MM.1S (cell line): ENCODE measurements at places on chromosomes 7 and 10.
A peak's percentile ranks its signal among the peaks of the same experiment; 100 is the strongest.

DNA sequence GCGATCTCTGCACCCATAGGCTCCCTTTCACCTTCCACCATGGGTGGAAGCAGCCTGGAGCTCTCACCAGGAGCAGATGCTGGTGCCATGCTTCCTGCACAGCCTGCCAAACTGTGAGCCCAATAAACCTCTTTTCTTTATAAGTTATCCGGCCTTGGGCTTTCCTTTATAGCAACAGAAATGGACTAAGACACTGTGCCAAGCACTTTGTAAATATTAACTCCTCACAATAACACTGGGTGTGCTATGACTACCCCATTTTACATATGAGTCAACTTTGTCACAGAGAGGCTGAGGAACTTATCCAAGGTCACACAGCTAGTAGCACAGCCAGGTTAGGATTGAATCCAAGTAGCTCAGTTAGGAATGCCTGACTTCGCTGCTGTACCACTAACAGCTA, 79.7 kb upstream of the KCNMA1 start:
- DNase-seq: no peak

DNA sequence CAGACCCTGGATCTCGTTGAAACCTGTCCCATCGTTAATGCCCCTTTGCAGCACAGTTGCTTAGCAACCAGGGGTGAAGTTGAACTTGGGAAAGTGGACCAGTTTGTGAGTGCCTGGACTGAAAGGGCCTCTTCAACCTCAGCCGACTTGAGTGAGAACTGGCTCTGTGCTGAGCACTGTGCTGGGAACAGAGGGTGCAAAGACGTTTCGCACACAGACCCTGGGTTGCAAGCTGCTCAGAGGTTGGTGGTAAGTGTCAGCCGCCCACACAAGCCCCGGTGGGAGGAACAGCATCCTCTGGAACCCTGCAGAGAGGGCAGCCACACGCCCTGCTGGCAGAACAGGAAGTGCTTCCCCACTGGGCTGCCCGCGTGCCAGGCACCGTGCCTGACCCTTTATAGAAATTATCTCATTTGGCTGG, 89.2 kb downstream of the CARD11 start:
- no peak for DNase-seq

DNA sequence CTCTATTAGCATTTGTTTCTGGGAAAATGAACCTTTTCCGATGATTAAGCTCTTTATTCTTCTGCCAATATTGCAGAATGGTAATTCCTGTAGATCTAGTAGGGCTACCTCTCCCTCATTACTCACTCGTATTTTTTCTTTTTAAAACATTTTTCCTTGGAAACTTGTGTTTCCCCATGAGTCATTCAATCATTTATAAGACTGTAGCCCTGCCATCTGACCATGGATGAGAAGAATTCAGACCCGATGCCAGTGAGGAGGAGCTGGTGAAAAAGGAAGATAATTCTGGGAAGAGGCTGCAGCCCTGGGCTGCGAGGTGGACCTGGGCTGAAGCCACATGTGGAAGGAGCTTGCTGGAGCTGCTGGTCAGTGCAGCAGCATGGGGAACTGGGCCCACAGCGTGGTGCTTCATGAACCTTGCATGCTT, 242.8 kb downstream of the KLF6 start:
- DNase-seq: no peak

- DNase-seq: peak; percentile 68
Observed at GRCh38 chr7:42338231-42338915, 101.4 kb upstream of the GLI3 start.

- no peak for DNase-seq
Observed at GRCh38 chr7:139495580-139496125, 12.2 kb upstream of the KLRG2 start.

DNA sequence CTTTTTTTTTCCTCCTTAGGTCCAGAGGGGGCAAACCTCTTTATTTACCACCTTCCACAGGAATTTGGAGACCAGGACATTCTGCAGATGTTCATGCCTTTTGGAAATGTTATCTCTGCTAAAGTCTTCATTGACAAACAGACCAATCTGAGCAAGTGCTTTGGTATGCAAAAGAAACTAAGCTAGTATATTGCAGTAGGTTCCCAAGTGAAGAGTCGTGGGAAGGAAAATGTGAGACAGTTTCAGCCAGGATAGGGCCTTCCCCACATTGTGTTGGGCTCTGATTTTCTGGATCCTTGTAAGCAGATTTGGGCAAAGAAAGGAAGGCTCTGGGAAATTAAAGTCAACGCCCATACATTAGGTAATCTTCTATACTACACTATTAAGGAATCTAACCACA, 285.6 kb downstream of the USP6NL start:
- DNase-seq: no peak

DNA sequence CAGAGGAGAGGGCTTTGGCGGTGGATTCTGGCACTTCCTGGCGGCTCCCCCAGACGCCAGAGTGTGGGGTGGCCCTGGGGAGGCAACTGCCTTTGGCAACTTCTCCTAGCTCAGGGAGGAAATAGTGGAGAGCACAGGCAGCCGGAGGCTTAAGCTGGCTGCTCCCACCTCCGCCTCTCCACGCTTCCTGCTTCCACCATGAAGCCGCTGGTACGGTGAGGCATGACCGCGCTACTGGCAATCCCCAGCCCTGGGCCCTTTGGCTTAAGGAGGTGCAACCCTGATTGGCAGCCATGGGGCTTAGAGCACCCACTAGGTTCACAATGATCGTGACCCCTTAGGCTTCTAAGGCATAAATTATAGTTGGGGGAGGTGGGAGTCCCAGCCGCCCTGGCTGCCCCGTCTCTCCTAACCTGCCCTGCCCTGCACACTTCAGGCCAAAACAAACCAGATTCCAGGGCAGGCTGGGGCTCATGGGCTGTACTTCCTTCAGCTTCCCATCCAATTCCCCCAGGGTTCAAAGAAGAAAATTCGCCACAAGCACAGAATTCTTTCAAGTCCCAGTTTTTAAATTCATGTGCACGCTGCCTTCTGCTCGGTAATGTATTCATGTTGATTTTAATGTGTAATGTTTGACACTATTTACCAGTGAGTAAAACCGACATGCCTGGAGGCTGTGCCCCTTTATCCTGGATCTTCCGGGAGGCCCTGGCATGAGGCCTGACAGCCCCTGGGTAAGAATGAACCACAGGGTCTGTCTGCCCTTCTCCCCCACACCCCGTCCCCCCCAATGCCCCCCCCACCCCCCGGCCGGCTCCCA, 90.7 kb upstream of the LRRC4 start:
- no peak for DNase-seq

DNA sequence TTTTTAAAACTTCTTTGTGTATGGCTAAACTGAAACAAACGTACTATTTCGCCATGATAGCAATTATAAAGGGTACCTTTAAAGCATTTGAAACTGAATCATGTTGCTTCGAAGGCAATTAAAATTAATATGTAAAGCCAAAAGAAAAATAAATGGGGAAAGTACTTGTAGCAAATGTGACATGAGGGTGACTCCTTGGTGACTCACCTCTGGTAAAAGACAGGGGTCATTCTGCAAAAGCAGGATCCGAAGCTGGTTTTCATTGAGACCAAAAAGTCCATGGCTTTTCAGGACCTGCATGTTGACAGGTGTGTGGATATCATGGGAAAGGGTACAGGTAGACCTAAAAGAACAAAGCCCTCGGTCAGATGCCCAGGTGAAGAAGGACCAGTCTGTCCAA, 1.5 kb downstream of the ZC3HAV1L start:
- DNase-seq: no peak

DNA sequence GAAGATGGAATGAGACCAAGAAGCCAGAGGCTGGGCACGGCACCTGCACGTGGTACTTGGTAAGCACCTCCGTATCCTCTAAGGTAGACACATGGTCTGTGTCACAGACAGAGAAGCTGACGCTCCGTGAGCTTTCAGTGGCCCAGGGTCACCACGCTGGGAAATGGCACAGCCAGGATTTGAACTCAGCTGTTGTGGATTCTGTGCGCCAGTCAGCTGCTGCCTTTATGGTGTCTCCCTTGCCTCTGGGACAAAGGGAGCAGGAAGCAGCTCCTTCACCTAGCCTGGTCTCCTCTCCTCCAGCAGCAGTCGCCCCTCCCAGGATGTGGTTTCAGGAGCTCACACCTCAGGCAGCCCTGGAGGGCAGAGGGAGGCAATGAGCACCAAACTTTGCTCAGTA, 110.8 kb downstream of the ARHGAP22 start:
- DNase-seq: no peak

DNA sequence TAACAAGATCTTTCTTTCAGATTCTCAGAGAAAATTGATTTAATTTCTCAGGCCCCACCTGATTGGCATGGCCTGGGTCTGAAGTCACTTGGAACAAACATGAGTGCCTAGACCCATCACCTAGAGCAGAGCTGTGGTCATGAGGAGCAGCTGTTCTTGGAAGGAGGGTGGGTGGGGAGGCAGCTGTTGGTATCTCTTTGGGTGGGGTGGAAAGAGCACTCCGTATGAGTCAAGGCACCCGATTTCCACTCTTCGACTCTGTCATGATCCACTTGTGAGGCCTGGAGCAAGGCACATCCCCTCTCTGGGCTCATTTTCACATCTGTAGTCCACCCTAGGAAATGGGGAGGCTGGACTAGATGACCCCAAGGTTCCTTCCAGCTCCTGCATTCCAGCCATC, 156.7 kb downstream of the C10orf105 start:
- DNase-seq: no peak

DNA sequence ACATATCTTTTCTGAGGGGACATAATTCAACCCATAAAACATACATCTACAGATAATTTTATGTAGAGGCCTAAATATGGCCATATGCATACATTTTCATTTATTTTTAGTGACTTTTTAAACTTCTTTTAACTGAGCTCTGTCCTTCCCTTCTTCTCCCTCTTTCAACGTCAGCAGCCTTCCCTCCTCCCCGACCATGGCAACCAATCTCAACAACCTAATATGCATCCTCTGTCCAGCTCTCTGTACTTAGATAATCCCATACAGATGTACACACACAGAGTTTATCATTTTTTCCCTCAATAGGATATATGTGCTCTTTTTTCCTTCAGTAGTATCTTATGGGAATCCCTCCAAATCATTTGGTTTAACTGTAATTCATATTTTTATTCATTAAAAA, 94.3 kb downstream of the CCDC71L start:
- no peak for DNase-seq

- DNase-seq: no peak
Observed at GRCh38 chr10:31395695-31396094, 76.7 kb downstream of the ZEB1 start.

- no peak for DNase-seq
Observed at GRCh38 chr7:107233174-107233573, 64.4 kb downstream of the HBP1 start.

GRCh38 chr10:74957285-74957961, 131.0 kb downstream of the KAT6B start:
- DNase-seq: no peak

GRCh38 chr10:110708776-110709443, 64.8 kb downstream of the RBM20 start:
- DNase-seq: no peak

DNA sequence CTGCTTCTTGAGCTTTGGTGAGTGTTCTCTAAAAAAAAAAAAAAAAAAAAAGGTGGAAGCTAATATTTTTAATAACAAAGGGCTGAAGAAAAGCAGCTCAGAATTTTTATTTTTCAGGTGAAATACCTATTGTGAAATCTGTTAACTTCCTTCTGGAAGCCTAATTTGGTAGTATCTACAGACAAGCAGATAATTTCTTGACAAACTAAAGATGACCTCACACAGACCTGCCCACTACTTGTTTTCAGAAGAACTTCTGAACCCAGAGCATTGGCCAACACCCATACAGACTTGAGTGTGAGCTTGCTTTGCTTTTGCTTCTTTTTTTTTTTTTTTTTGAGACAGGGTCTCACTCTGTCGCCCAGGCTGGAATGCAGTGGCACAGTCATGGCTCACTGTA, 31.2 kb downstream of the LRRC4 start:
- DNase-seq: no peak

GRCh38 chr7:75704928-75705327, 33.8 kb downstream of the HIP1 start:
- no peak for DNase-seq
